Activated CD4-positive, alpha-beta T cell treated with anti-CD3 and anti-CD28 coated beads, Interleukin-2, Interleukin-4, amounts not matched to agents 100 ng/mL and 50 ng/mL, durations not matched to agents 16 hours and 8 hours (primary cell): ENCODE measurements at places on chromosomes 3 and 15.

- DNase-seq, result no peak
These were observed 109.5 kb downstream of the PEX5L start for GRCh38 chr3:179927191-179927590.

DNA sequence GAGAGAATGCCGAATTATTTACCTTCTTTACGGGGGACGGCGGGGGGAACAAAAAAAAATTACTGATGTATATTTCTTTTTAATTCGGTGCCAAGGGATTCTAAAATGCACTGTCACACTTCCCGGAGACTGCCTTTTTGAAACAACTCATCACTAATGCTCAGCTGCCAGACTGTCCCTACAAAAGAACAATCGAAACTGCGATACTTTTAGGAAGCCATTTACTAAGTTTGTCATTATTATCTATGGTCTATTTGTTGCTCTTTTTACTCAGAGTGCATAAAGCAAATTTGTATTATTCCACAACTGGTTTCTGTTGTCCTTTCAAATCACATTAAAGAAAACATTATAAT, 60.8 kb downstream of the TM4SF4 start:
- no peak for DNase-seq

GRCh38 chr3:144458283-144458682, 486.7 kb downstream of the DIPK2A start:
- DNase-seq, result no peak

DNA sequence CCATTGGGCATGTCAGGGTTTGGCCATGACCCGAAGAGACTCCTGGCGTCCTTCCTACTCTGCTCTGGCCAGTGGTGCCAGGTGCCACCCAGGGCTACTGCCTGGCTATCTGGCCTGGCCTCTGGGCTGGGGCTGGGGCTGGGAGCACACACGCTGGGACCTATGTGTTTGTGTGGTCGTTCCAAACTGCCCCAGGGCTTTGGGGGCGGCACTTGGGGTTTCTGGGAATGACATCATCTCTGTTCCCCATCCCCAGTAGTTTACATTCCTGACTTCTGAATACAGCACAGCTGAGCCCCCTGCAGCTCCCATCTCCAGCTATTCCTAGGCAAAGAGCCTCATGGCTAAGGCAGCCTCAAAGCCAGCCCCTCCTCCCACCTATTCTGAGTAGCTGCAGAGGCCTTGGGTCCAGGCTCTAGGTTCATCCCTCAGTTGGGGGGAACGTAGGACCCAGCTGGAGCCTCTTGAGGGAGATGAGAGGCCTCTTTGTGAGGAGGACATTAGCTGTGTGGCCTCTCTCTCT, 24.3 kb downstream of the PLEKHO2 start:
- DNase-seq, result no peak

- DNase-seq, result no peak
These were observed 280.8 kb upstream of the ROPN1 start for GRCh38 chr3:124272605-124273151.

DNA sequence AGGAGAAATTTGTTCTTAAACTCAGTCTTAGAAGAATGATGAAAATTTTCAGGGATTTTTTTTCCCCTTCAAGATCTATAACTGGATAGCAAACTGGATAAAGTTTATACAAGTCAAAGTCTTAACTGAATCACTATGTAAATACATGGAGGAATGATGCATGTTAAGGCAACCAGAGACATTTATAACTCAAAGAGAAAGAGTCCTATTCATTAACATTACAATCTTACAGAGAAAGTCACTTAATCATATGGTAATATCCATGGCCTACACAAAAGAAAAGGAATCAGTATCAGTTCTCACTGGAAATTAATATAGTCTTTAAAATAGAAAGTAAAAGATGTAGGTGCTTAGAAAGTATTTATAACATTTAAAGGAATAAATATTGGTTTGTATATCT, 869.1 kb downstream of the TBL1XR1 start:
- no peak for DNase-seq

DNA sequence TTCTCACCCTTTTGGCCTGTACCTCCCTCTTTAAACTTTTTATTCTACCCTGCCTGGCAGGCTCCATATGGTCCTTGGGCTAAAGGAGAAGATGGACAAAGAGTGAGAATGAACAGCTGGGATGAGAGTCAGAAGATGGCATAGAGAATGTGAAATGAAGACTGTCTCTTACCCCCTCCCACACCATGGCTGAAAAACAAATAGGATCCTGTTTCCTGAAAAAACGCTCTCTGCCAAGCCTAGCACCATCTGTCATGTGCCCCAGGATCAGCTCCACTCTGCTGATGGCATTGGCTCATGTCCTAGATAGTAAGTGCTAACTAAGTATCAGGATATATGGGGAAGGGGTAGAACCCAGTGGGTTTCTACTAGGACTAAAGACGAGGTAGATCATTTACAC, 238.6 kb downstream of the MEX3B start:
- no peak for DNase-seq

DNA sequence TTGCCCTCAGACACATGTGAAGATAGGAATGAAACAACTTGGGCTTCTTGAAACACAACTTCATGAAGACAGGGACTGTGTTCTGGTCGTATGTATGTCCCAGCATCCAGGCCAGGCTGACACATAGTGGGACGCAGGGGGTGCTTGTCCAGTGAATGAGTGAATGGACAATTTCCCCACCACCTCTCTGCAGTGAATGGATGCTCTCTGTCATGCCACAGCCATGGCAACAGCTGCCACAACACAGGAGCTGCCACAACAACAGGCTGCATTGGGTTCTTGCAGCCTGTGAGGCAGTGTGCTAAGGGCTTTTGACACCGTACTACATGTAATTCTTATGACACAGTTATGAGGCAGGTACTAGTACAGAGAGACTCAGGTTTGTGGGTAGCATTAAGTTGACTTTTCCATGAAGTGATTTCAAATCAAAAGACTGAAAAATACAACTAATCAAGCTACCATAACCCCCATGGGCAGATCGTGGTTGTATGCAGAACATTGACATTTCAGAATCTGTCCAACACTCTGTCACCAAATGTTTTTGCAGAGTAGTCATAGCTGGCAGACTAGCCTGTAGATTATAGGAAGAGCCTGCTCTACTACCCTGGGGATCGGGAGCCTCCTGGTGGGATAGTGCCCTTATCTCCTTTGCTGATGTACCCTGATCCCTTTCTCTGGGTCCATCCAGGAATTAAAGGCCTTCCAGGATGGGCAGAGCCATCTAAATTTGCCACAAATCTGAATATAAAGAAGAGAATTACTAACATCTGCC, 40.8 kb downstream of the CLSTN2 start:
- no peak for DNase-seq

DNA sequence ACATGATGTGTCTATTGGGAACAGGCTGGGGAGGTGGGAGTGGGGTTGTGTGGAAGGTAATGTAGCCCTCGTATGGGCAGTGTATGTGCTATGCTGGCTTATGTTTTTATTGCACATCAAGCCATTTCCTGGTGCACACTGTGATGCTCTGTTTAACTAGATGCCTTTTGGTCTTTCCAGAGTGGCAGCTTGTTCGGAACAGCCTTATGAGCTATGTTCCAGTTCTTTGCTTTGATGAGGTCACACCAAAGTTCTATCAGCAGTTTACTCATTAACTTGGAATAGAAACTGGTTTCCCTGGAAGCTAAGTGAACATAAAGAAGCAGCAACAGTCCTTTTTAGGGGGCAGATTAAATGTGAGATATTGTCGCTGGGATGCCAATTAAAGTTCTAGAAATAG, 133.9 kb downstream of the DIPK2A start:
- no peak for DNase-seq

DNA sequence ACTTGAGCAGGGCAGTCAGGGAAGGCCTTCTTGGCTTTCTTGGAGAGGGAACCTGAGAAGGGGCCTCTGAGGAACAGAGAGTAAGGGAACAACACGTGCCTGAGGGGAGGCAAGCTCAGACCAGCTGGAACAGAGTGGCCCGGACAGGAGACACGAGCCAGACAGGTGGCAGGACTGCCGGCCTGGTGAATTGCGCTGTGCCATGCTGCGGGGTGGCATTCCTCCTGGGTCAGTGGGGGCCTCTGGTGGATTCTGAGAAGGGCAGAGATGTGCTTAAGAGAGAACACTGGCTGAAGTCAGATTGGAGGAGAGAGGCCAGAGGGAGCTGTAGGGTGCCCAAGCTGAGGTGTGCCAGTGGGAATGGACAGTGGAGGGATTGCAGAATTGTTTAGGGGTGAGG, 4.9 kb downstream of the CHAC1 start:
- no peak for DNase-seq

- DNase-seq, result no peak
These were observed 85.8 kb downstream of the PPCDC start for GRCh38 chr15:75109021-75109735.

GRCh38 chr15:58139276-58139988, 1.3 kb downstream of the AQP9 start:
- no peak for DNase-seq

- no peak for DNase-seq
These were observed 2.6 kb upstream of the FLNB start for GRCh38 chr3:58005669-58006068.

GRCh38 chr3:152496716-152497115, 228.0 kb downstream of the MBNL1 start:
- no peak for DNase-seq

GRCh38 chr3:30324587-30324986, 281.8 kb upstream of the TGFBR2 start:
- DNase-seq, result no peak

- DNase-seq, result peak; percentile 87
These were observed 1.0 kb upstream of the MEX3B start for GRCh38 chr15:82046666-82047452.

- DNase-seq, result no peak
These were observed 102.9 kb downstream of the CHST2 start for GRCh38 chr3:143222505-143222904.

GRCh38 chr15:70361891-70362290, 264.2 kb upstream of the TLE3 start:
- no peak for DNase-seq

DNA sequence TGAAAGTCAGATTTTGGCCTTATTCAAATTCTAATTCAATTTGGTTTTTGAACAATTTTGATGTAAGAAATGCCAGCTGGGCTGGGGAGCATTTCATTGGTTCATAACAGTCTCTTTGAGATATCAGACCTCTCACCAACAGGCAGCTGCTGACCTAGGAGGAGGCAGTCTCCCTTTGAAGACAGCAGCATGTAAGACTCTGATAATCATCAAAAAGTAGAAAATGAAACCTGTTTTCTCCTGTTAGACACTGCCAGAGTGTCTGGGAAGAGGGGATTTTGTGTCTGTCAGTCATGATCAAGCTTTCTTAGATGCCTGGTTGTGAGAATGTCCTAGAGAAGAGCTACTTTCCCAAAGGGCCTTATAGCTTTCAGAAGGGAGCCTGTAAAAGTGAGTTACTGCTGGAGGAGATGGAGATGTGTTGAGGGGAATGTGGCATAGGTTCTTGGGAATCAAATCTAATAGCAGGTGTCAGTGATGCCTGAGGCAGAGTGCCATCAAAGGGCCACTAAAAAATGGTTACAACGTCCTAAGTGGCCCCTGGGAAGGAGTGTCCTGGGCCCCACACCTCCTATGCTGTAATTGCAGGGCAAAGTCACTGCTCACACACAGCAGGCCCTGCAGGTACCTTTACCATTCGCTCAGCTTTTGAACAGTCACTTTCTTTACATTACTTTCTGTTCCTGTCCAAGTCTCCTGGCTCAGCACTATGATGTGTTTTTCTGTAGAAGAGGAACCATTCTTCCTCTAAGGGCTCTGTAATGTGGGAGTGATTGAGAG, 43.1 kb downstream of the FSTL1 start:
- no peak for DNase-seq

DNA sequence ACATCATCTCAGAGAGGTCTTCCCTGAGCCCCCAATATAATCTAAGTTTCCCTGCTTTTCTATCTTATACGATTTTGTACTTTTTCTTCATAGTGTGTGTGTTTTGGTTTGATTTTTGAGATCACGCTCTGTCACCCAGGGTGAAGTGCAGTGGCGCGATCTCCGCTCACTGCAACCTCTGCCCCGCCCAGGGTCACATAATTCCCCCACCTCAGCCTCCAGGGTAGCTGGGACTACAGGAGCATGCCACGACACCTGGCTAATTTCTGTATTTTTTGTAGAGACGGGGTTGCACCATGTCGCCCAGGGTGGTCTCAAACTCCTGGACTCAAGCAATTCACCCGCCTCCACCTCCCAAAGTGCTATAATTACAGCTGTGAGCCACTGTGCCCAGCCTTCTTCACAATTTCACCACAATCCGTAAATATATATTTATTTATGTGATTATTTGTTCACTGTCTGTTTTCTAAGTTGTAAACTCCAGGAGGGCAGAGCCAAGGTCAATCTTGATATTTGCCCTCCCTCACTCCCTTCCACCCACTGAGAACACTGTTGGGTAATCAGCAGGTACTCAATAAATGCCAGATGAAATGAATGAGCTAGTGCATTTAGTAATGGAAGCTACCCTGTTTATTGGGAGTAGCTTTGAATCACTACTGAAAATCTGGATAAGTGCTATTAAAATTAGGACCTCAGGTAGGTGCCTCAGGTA, 547 bp upstream of the KNSTRN start:
- no peak for DNase-seq

DNA sequence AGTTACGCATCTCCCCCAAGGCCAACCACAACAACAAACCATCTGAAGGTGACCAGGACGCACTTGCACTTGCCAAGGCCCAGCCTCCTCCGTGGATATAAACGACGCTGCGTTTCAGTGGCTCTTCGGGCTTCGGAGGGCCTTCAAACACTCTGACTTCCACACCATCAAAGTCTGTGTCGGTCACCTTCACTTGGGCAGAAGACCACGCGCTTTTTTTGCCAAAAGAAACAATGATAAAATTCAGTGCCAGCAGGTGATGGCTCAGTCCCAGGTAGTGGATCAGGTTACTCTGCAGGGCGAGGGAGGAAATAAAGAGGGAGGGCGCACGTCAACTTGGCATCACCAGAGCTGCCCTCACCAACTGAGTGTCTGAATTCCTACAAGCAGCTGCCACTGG, 63.0 kb downstream of the NCEH1 start:
- no peak for DNase-seq
